ENCODE measurements at places on chromosomes 2 and 18. TPM values are rescaled to one million over a fixed set of nuclear protein-coding genes. Genes with fewer than 3 reads are reported as not detected.

PTPN4 gene
- 22.9 TPM for total RNA-seq

PLCL1 gene
- 3.1 TPM for total RNA-seq

CHST10 gene
- total RNA-seq = 4.1 TPM

TCF23 gene
- total RNA-seq = not detected

FSIP2 gene
- total RNA-seq = 6.9 TPM

- no peak for DNase-seq
These were observed 10.2 kb downstream of the GPR55 start for GRCh38 chr2:230914886-230915285.

GRCh38 chr18:48796491-48797205 lies 154.1 kb downstream of the SMAD7 start:
- no peak for DNase-seq

DNA sequence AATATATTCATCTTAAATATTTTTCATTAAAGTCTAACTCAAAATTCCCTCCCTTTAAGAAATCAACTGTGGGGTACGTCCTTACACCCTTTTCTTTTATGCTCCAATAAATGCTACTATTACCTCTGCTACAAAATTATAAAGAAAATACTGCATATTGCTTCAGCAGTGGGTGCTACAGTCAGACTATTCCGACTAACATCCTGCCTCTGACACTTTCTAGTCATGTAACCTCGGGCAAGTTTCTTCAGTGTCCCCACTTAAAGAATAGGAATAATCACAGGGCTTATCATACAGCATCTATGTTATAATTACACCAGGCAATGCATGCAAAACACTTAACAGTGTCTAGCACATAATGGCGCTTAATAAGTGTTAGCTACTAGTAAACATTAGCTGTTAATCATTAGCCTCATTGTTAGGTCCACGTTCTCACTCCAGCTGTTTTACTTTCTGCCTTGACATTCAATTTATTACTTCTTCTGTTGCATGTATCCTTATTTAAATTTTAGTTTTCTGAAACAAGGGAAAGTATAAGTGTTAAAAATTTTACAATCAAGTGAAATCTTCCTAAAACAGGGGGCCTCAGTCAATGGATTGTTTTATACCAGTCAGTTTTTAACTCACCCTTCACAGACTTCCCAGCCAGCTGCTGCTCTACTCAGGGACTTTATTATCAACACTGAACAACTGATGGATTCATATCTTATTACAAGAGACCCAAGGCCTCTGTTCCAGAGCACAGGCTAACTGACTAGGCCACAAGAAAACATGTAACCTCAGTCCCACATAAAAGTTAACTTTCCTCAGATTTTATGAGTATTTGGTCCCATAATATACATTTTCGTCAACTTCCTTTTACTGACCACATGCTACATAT lies 54.0 kb downstream of the CLASP1 start:
- no peak for DNase-seq

DNA sequence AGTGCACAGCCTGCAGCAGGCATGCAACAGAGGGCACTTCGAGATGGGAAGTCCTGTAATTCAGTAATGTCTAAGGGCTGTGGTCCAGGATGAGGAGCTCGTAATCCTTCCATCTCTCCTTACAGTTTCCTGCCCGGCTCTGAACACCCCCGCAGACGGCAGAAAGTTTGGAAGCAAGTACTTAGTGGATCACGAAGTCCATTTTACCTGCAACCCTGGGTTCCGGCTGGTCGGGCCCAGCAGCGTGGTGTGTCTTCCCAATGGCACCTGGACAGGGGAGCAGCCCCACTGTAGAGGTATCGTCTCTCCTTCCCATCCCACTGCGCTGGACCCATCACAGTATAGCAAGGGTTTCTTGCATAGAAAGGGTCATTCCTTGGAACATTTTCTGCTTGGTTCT lies 26.7 kb downstream of the FBLN7 start:
- DNase-seq = peak; percentile 78

DNA sequence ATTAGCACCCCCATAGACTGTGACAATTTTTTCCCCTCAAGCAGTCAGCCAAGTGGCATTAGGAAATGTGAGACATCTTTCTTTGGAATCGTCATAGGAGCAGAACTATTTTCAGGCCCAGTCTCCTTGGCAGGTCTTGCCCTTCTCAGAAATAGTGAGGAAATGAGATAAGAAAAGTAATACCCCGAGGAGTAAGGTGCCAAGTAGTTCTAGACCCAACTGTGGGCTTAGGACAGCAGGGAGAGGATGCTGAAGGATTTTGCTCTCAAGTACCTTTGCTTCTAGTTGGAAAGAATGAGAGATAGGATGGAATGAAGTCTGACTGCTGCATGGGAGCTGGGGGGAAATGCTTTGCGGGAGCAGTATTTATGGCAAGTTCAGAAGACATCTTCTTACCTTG lies 31.8 kb downstream of the PRKCE start:
- DNase-seq = no peak

DNA sequence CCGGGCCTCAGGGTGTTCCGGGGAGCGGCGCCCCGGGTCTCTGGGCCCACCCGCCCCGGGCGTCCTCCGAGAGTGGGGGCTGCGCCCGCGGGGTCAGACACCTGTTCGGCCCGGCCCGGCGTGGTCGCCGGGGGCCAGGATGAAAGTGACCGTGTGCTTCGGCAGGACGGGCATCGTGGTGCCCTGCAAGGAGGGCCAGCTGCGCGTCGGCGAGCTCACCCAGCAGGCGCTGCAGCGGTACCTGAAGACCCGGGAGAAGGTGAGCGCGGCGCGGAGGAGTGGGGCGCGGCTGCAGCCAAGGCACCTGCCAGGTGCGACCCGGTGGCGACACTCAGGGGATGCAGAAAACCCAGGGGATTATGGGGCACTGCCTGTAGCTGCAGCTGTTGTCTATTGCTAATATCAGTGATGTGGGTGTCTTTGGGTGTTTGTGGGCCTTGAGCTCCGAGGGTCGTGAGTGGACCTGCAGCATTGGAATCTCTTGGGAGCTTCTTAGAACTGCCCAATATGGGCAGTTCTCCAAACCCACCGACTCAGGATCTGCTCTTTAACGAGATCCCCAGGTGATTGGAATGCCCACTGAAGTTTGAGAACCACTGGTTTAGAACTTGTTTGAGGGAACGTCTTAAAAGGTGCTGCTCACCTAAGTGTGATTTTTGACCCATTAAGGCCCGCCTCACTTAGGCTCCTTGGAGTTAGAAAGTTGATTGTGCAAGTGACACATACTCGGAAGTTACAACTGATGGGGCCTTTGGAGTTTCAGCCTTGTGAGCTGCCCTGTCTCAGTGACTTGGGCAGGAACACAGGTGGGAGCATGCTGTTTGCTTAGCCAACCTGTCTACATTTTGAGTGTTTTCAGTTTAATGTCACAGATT lies 823 bp downstream of the PARD3B start:
- DNase-seq = no peak

DNA sequence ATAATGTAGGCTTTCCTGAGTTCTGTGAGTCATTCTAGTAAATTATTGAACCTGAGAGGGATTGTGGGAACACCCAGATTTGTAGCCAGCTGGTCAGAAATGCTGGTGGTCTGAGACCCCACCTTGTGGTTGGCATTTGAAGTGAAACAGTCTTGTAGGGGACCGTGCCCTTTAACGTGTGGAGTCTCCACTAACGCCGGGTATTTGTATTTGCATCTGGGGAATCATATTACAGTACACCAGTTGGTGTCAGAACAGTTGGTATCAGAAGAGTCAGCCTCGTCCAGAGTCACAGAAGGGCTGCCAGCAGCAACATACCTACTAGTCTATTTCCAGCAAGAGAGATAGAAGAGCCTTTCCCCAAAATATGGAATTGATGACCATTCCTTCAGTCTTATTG lies 38.3 kb upstream of the PTPN4 start:
- no peak for DNase-seq

DNA sequence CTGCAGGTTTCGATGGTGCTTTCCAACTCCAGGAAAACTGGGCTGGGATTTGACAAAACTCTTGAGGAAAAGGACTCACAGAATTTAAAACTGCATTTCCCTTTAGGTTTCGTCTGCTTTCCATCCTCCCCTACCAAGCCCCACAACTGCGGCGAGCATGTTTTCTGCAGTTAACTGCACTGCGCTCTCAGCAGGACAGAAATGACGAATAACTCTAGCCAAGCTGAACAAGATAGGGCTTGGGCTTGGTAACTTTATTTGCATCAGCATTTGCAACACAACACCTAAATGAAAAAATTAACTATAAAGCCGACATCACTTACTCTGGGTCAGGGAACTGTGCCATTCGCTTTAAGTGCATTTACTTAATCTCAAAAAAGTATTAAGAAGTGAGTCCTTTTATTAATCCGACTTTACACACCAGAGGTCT lies 669 bp upstream of the PIKFYVE start:
- DNase-seq = no peak

DNA sequence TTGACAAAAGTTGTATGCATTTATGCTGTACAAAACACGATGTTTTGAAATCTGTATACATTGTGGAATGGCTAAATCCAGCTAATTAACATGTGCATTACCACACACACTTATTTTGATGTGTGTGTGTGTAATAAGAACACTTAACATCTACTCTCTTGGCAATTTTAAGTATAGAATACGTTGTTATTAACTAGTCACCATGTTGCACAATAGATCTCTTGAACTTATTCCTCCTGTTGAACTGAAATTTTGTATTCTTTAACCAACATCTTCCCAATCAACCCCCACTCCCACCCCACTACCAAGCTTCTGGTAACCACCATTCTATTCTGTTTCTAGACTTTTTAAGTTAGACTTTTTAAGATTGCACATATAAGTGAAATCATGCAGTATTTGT lies 16.3 kb upstream of the SP3 start:
- DNase-seq = no peak

DNA sequence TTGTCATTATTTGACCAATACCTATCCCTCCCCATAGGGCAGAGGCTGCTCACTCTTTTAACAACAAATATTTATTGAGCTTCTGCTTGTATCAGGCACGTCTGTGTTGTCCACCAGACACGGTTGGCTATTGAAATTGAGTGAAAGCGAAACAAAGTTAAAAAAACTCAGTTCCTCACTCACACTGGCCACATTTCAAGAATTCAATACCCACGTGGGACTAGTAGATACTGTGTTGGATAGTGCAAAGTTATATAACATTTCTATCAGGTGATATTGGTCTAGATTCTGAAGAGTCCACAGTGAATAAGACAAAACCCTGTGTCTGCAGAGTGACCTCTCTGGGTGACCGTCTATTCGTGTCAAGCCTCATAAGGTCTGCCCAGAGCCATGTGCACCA lies 43.9 kb upstream of the GALR1 start:
- DNase-seq = no peak

GRCh38 chr2:12694990-12695774 lies 21.6 kb upstream of the TRIB2 start:
- DNase-seq = no peak

Data from lower leg skin (tissue), 4 donors.